Hippocampal formation (tissue), 2 donors: ENCODE measurements at places on chromosomes 13 and 19.
A peak's percentile ranks its signal among the peaks of the same experiment; 100 is the strongest.

DNA sequence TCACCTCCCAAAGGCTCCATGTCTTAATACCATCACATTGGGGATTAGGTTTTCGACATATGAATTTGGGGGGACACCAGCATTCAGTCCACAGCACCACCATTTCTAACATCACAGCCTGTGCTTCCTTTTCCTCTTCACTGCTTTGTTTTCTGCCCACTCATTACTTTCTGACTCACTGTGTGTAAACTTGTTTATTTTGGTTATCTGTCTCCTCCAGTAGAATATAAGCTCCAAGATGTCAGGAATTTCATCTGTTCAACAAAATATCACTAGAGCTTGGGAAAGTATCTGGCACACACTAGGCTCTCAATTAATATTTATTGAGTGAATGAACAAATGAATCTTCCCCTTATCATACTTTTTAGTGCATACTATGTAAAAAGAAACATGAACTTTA lies 152.0 kb downstream of the NUFIP1 start:
- DNase-seq: no peak

DNA sequence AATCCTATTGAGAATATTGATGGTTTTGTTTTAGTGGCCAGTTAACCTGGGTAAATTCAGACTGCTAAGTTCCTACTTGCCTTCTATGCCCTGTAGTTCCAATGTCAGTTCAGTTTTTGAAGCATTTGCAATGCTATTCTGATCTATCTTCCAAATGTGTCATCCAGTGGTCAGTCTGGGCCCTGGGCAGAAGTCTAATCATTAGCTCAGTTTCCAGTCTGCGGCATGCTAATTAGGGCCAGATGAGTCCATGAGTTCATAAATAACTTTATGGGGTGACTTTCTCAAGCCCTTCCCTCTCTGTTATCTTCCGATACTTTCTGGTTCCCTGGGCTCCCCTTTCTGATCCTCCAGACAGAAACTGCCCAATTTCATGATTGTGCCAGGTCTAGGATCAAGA lies 32.7 kb downstream of the FAM187B start:
- DNase-seq: no peak

DNA sequence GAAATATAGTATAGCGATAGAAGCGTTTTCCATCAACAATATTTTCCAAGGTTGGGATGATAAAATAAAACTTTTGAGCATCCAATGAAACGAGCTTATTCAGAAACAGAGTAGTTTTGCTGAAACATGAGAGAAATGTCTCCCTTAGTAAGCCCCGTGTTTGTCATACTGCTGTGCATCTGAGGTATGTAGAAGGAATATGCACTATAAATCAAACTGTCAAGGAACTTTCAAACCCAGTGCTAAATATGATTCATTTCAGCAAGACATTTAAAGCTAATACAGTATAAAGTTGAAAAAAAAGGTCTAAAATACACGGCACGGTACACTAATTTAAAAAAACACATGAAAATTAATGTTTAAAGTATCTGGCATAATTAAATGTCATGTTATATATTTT lies 546.2 kb downstream of the SLITRK5 start:
- DNase-seq: no peak

GRCh38 chr13:50255639-50256038 lies 240.4 kb downstream of the KCNRG start:
- no peak for DNase-seq

DNA sequence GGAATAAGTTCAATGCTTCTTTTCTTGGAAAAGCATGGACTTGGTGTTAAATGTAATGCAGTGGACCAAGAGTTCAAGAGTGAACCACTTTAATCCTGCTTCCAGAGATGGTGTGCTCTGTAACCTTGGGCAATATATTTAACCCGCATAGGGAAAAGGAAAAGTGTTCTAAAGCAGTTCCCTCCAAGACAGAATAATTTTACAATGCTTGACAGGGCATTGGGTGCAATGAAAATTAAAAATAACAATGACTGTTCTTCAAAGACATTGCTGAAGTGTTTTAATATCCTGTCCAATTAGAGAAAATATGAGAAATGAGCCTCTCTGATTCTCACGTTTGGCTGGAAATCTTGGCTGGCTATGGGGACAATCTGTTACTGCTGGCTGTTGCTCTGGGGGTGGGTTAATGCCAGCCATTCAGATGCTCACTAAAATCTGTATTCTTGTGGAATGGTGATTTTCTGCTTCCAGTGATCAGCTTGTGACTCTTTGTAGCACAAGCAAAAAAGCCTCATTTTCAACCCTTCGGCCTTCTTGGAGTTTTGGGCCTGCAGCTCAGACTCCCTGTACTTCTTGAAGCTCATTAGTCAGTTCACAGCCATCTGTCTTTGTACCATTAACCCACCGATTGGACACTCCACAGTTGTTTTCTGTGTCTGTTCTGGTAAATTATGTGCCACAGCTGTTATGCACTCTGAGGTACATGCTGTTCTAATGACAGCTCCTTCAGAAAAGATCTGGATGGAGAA lies 310.6 kb downstream of the LMO7 start:
- peak; percentile 4 for DNase-seq

- no peak for DNase-seq
Observed at GRCh38 chr19:43457809-43458208, 7.6 kb downstream of the LYPD3 start.

- DNase-seq: no peak
Observed at GRCh38 chr13:100447831-100448230, 140.8 kb downstream of the GGACT start.

DNA sequence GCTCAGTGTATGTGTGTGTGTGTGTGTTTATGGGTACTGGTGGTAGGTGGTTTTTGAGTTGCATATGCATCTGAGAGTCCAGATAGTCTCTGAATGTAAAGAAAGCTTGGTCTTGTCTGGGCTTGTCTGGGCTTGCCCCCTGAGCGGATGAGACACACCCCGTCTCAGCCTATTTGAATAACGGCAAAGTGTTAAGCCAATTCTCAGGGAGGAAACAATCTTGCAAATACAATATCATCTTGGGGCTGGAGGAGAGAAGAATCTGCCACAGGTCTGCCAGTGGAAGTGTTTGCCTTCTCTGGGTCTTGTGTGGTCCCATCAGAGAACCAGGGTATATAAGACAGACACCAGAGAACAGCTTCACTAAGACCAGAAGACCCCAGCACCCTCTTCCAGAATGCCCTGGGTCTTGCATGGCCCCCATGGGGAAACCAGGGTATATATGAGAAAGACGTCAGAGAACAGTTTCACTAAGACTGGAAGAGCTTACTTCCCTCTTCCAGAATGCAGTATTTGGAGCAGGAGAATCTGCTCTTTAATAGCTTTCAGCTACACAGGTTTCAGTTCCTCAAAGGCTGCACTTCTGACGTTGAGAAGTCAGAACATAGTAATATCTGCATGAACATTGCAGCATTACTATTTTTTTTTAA lies 13.3 kb downstream of the CD70 start:
- peak; percentile 1 for DNase-seq

- DNase-seq: no peak
Observed at GRCh38 chr19:55239004-55239403, 10.4 kb upstream of the TMEM86B start.
